Omental fat pad (tissue), 4 donors: ENCODE measurements at places on chromosomes 5 and 9.
A peak's percentile ranks its signal among the peaks of the same experiment; 100 is the strongest.

- no peak for DNase-seq
These were observed 103.4 kb upstream of the GNA14 start for GRCh38 chr9:77751341-77752091.

GRCh38 chr5:5046680-5047502 is 93.2 kb upstream of the ADAMTS16 start:
- DNase-seq, result no peak

- DNase-seq, result no peak
These were observed 68.9 kb downstream of the RASEF start for GRCh38 chr9:82993856-82994605.

- DNase-seq, result no peak
These were observed 2.2 kb upstream of the ERAP1 start for GRCh38 chr5:96809921-96810320.

DNA sequence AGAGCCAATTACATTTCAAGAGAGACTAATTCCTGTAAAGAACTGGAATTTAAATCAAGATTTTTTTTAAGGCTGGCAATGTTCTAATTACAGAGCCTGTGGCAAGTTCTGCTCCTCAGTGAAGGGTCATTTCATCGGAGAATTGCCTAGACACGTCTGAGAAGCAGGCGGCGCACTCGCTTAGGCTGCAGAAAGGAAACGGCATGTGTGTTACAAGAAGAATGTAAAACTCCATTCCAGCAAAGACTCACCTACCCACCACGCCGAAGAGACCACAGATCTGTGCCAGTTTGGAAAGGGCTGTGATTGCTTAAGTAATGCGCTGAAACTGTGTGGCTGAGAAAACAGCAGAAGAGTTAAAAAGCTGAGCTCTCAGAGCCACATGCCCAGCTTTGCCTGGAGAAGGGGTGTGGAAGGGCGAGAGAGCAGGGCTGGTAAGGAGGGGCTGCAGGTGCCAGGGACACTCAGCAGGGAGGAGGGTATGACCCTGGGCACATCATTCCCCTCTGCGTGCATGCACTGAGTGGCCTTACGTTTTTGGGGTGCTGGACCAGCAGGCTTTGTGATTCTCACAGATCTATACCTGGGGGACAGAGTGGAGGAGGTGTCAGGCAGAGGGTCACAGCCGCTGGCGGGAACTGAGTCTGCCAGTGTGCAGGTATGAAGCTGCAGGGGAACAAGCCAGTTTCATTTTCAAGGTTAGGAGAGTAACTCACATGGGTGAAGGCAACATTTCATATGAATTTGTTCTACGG is 17.8 kb upstream of the SLC25A51 start:
- peak; percentile 22 for DNase-seq

GRCh38 chr9:4689687-4690104 is 10.3 kb downstream of the CDC37L1 start:
- DNase-seq, result no peak

- DNase-seq, result no peak
These were observed 122.0 kb upstream of the RANBP3L start for GRCh38 chr5:36423578-36424307.

GRCh38 chr5:113227798-113228197 is 207.0 kb downstream of the TSSK1B start:
- DNase-seq, result no peak

DNA sequence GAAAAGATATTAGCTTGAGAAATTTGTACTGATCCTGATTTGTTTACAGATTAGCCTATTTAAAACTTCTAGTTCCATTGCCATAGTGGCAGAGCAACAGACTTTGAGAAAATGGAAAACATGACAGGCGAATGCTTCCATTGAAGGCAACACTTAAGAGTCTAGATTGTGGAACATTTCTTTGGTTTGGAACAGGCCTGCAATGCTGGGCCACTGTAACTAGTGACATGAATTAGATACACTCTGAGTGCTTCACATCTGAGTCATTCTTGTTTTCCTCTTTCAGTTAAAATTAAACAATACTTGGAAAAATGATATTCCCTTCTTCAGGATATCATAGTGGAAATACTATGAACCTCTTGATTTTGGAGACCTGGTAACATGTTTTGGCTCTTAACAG is 453.6 kb upstream of the TUSC1 start:
- no peak for DNase-seq
